A172 (cell line): ENCODE measurements at places on chromosomes 12 and 14. TPM values are rescaled to one million over a fixed set of nuclear protein-coding genes. Genes with fewer than 3 reads are reported as not detected.

- no peak for DNase-seq
Observed at GRCh38 chr12:81692008-81692407, 67.1 kb downstream of the PPFIA2 start.

GRCh38 chr12:106149096-106149784 is 10.5 kb upstream of the NUAK1 start:
- peak; percentile 21 for DNase-seq

DNA sequence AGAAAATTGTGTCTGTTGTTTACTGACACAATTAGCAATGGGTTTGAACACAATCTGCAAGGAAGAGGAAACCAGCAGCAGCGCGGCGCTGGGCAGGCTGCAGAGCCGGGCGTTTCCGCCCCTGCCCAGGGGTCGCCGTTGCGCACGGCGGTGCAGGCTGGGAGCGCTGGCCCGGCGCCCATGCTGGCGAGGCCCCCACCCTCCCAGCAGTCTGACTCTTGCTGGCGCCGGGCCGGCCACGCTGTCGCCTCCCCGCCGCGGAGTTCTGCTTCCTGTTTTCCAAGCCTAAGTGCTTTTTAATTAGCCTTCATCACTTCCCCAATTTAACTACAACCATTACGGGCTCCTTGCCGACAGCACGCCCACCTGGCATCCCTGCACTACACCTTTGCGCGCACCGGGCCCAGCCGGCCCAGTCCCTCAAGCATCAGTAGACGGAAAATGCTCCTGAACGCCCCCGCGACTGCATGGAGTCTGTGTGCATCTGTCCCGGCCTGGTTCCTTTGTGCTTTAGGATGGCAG is 212.1 kb downstream of the GXYLT1 start:
- no peak for DNase-seq

- DNase-seq: no peak
Observed at GRCh38 chr12:120089105-120089504, 27.4 kb downstream of the RAB35 start.

GRCh38 chr12:51773145-51773869 is 75.2 kb downstream of the FIGNL2 start:
- DNase-seq: peak; percentile 75

GRCh38 chr14:72129291-72129690 is 197.1 kb downstream of the RGS6 start:
- DNase-seq: no peak

- no peak for DNase-seq
Observed at GRCh38 chr14:87878959-87879358, 114.0 kb downstream of the GALC start.

DNA sequence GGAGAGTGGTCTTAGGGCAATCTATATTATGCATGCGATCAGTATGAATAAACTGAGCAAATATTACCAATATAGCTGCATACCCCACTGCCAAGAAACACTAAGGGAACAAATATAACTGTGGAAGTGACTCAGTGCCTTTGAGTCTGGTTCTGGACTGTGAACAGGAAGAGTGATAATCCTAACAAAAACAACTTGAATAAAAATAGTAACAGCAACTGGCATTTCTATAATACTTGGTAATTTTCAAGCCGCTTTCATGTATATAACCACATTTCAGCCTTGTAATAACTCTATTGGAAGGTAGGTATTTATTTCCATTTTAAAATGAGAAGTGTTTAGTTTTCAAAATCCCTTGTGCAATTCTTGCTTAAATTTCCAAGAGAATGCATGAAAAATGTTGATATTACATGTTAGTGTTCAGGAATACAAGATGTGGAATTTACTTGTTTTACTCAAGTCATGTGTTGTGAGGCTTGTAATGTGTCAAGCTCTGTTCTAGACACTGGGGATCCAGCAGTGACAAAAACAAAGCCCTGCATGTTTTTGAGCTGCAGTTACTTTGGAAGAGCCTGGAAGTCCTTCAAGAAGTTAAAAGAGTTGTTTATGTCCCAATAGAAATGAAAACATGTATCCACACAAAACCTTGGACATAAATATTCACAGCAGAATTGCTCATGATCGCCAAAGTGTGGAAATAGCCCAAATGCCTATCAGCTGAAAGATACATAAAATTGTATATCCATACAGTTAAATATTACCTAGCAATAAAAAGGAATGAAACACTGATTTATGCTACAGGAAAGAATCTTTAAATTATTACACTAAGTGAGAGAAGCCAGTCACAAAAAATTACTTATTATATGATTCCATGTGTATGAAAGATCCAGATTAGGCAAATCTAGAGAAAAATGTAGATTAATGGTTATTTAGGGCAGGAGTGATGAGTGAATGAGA is 338.1 kb upstream of the TMEM132C start:
- peak; percentile 67 for DNase-seq

DNA sequence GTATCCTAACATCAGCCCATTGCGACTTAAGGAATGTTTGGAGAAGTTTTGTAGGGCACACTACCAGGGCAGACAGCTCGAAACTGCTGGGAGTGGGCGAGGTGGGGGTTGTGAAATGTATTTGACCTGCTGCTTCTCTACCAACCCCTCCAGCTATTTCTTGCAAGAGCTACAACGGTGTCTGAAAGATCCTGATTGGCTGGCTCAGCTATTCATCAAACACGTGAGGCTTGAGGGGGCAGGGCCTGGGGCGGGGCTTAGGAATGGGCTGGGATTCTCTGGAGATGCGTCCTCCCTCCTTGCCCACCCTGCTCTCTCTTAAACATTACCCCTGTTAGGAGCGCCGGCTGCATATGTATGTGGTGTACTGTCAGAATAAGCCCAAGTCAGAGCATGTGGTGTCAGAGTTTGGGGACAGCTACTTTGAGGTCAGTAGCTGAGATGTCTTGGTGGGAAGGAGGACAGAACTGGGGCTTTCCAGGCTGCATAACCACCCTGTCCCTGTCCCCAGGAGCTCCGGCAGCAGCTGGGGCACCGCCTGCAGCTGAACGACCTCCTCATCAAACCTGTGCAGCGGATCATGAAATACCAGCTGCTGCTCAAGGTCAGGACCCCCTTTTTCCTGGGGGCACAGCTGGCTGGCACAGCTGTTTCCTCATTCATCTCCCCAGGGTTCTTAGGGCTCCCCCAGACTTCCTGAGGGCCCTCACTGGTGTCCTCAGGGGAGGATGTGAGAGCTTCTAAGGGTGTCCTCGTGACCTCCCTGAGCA is 3.1 kb downstream of the ARHGEF25 start:
- DNase-seq: no peak

DNA sequence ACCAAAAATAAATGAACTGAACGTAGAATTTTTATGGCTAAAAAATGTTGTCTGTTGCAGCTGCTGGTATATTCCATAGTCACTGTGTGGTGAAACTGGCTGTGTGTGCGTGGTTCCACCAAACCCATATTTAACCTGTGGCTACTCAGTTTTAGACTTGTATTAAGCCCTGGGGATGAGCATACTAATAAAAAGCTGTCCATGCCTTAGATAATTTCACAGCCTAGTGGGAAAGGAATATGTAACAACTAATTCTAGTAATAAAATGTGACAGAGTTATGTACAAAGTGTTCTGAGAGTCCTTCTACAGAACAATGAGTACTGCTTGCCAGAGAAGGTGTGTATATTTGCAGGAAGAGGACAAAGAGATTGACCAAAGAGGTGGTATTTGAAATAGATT is 125.5 kb downstream of the TMTC3 start:
- DNase-seq: no peak

DNA sequence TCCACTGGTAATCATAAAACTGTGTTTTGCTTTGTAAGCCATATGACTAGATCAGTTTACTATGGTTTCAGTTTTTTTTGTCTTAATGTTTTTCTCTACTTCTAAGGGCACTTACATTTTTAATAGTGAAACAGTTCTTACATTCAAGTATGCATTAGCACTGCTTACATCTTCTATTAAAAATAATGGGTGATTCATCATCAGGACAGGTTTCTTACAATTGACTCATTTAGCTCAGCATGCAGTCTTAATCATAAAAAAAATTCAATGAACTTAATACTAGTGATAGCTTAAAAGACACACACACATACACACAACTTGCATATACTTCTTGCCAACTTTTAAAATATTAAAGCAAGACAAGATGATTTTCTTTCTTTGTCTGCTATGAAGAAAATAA is 845.7 kb upstream of the USP15 start:
- no peak for DNase-seq

DNA sequence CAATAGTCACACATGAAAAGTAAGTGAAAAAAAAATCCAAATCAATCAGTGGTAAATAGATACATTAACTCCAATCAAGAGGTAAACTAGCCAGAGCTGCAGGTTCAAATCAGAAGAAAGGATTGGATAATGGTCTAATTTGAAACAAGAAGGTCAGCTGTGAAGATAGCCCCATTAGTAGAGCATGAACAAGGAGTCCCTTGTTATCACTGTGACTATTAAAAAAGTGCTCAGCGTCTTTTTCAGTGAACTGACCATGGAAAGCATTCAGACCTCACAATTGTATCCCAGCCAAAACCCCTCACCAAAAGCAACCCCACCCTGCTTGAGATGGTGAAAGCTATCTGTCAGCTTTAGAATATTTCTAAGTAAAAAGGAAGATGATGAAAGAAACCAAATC is 125.0 kb upstream of the EGLN3 start:
- no peak for DNase-seq

- no peak for DNase-seq
Observed at GRCh38 chr14:73269729-73270531, 32.6 kb downstream of the PAPLN start.

DNA sequence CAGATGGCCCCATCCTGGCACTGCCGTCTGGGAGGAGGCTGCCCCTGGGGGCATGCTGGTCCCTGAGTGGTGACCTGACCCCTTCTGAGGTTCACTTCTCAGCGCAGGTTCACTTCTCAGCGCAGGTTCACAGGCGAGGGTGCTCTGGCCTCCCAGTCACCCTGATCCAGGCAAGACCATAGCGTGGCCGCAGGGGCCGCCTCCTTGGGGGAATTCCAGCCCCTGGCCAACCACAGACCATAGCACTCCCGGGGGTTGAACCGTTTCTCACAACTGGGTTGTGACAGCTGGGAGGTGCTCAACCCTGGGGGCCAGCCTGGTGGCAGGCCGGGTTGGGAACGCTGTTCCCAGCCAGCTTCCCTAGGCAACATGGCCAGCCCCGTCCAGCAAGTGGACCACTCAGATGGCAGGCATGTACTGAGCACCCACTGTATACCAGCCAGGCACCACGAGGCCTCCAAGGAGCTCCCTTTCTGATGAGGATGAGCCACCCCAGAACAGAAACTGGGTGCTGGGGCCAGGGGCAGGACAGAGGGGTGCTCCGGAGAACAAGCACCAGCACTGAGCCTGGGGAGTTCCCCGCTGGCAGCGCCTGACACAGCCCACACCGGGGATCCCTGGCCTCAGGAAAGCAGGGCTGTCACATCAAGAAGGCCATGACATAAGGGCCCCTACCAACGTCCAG is 28.3 kb upstream of the ZFP36L1 start:
- DNase-seq: no peak

- no peak for DNase-seq
Observed at GRCh38 chr12:51822956-51823355, 25.6 kb downstream of the FIGNL2 start.

- DNase-seq: no peak
Observed at GRCh38 chr12:132208153-132208823, 64.0 kb downstream of the NOC4L start.

DNA sequence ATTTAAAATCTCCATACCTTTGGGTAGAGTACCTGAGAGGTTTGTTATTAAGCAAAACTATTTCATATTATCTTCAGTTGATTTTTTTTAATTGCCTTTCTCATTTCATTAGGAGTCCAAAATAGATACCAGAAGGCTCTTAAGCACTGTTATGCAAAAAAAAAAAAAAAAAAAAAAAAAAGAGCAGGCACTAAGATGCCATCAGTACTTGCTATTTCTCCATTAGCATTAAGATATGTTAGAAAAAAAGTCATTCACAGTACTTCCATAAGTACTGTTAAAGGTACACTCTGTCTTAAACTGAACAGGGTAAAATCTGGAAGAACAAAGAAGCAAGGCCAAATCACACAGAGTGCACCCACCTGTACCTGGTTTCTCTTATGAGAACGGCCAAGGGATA is 57.2 kb downstream of the SETD3 start:
- no peak for DNase-seq

- DNase-seq: no peak
Observed at GRCh38 chr12:120138366-120138765, 21.8 kb upstream of the RAB35 start.

The DLK1 gene
- total RNA-seq: not detected in 2 replicates

The HOXC12 gene
- not detected in 2 replicates for total RNA-seq

The LRRIQ1 gene
- total RNA-seq: 0.38 and 4.4 TPM in 2 replicates

The GLI1 gene
- 0.19 and 4.1 TPM in 2 replicates for total RNA-seq

The GPR162 gene
- 5.3 and 12.3 TPM in 2 replicates for total RNA-seq
